Activated CD4-positive, alpha-beta T cell treated with anti-CD3 and anti-CD28 coated beads, Interleukin-2, Interleukin-6, amounts not matched to agents 100 ng/mL and 50 ng/mL, durations not matched to agents 16 hours and 8 hours (primary cell): ENCODE measurements at places on chromosomes 12 and 14.

DNA sequence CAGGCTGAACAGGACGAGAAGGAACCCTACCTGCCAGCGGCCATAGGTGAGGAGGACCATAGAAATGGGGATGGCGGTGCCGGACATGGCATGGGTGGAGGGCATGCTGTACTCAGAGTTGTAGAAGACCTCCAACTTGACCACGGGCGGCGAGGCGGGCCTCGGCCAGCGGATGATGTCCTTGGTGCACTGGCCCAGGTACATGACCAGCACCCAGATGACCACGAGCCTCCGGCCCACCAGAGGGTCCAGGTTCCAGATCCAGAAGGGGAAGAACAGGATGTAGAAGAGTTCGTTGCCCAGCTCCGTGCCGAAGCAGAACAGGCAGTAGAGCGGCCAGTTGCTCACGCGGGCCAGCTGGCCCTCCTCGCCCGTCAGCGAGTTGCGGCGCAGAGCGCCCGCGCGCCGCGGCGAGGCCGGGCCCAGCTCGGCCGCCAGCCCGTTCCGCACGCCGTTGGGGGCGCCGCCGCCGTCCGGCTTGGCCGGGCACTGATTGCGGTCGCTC lies 582 bp downstream of the SGPP1 start:
- DNase-seq, result peak; percentile 28

- no peak for DNase-seq
These were observed 45.1 kb downstream of the MARK3 start for GRCh38 chr14:103430358-103430757.

DNA sequence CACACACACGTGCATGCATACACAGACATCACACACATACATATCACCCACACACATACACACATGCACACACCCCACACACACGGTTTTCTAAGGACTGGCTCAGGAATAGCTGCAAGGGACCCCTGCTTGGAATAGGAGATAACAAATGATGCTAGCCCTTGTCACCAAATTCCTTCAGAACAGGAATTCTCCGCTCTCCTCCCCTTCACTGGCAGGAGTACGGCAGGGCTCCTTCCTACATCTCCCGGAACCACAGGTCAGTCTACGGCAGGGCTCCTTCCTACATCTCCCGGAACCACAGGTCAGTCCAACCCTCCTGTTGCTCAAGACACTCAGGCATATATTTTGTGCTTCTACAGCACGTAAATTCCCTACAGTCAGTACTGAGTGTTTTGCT lies 23.9 kb downstream of the PHLDA1 start:
- no peak for DNase-seq

GRCh38 chr14:38904959-38905358 lies 198.1 kb downstream of the SEC23A start:
- DNase-seq, result no peak

DNA sequence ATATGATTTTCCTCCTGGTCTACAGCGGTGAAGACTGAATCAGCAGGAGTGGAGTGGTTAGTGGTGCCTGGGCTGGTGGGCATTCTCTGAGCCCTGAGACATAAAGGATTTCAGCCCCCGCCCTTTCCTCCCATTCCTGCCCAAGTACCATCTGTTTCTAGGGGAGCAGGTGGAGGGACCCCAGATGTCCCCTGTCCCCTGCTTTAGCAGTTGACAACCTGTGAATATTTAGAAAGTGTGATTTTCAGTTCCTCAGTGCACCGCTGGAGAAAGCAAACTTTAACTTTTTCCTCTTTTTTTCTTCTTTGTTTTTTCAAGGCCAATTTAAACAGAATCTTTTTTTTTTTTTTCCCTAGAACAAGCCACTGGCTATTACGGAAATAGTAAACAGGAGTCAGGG lies 163.8 kb upstream of the MYL2 start:
- DNase-seq, result no peak
